ENCODE measurements at places on chromosomes 2 and 18.

DNA sequence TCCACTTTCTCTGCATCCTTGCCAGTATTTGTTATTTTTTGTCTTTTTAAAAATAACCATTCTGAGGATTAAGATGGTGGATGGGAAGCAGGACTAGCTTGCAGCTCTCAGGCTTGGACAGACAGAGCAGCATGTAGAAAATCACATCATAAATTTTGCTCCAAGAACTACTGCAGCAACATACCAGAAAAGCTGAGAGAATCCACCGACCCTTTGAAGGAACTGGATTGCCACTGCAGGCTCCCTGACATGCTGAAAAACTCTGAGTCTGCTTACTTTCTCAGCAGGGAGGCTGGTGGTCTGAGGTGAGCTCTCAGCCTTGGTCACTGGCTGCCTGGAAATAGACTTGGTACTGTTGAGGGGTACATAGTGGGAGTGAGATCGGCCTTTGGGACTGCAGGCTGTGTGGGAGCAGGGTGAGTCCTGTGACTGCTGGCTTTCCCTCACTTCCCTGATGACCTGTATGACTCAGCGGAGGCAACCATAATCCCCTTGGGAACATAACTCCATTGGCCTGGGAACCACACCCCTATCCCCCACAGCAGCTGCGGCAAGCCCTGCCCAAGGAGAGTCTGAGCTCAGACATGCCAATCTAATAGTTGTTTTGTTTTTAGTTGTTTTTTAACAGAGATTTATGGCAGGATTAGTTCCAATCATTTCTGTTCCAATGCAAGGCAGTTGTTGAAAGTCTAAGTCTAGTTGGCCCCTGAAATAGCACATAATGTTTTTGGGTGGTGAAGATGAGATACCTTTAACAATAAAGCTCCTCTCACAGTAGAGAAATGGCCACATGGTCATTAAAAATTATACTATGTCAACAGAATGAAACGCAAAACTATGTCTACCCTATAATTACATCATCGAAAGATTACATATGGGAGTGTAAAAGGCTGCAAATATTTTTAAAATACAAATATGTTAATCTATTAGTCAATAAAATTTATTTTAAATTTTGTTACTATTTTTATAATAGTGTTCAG is 414.2 kb upstream of the CHAC2 start:
- no peak for DNase-seq

DNA sequence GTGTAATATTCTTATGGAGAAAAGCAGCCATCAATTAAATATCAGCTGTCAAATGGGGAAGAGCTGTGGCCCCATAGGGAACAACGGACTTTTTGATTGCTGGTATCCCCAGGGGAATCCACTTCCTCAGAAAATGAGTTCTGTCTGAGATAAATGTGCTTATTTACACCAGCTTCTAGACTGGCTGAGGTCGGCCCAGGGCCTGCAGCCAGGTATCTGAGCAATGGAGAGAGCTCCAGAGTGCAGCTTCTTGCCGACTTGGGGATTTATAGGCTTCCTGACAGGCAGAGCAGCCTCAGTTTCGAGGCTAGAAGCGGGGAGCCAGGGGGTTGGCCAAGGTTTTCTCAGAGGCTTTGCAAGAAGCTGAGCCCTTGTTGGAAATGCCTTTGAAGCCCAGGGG is 67.2 kb downstream of the MCFD2 start:
- no peak for DNase-seq

DNA sequence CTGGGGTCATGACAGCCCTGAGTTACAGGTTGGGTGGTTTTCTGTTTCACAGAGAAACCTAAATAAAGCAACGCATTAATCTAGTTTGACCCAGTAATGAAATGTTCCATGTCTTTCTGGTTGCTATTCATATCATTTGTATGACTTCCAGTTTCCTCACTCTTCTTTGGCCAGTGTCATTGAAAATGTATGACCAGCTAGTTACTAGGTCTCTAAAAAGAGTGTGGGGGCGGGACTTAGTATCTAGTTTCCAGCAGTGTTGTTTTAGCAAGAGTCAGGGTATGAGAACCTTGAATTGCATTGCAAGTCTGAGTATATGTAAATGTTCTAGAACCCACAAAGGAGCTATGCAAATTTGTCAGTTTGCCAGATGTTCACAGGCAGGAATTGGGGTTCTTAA is 47.7 kb downstream of the SLC9A2 start:
- DNase-seq = no peak

- DNase-seq = no peak
Measured at GRCh38 chr2:136019825-136020224, 34.4 kb upstream of the DARS1 start.

DNA sequence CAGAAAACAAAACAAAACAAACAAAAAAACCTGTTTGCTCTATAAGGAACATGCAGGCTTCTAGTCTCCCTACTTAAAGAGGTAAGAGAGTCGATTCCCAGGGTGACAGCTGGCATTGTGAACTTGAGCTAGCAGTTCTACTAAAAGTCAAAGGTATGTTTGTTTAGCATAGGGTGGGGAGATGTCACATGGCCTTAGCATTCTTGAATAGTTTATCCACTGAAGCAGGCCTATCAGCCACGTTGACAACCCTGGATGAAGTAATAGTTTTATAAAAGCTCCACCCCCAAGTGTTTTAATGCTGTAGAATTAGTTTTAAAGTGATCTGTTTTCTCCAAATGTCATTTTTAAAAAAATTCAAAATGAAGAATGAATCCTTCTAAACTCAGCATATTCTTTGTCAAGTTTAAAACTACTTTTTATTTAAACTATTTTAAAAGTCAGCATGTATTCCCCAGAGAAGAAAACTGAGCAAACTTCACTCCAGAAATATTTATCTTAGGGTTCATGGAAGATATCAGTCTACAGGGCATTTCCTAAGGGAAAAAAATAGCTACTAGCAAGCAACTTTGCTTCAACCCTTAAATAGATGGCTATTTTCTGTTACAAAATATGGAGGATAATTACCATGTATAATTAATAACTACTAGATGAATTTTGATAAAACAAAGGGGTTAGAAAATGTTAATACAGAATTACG is 1.7 kb downstream of the MYOM1 start:
- no peak for DNase-seq

- no peak for DNase-seq
Measured at GRCh38 chr2:59727121-59727590, 826.3 kb downstream of the BCL11A start.

- DNase-seq = no peak
Measured at GRCh38 chr2:227036527-227036926, 127.5 kb downstream of the COL4A4 start.

DNA sequence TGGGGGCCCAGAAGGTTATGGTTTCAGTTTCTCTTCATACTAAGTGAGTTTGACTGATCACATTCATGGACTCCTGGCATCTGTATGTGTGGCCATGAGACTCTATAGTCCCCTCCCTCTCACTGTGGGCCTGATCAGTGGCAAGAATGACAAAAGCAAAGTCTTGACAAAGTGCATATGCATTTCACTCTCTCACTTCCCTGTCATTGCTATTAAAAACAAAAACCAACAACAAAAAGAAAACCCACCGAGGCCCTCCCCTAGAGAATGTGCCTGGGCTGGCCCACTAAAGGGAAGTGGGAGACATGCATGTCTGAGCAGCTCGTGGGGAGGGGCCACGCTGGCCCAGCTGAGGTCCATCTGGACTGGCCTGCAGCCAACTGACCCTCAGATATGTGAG is 600.1 kb upstream of the RAB6C start:
- no peak for DNase-seq

GRCh38 chr2:119311371-119311770 is 55.3 kb downstream of the C2orf76 start:
- no peak for DNase-seq

DNA sequence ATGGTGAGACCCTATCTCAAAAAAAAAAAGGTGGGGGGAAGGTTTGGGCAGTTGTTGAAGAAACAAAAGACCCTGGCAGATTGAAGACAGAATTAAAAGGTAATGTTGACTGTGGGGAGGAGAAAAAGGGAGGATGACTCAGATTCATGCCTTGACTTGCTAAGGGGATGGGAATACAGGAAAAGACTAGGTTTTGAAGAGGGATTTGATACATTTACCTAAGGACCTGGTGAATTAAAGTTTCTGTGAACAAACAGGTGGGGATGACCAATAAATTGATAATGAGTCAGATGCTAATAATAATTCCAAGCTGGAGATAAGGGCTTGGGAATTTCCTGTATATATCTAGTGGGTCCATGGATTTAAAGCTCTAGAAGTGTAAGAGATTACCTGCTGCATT is 27.6 kb downstream of the TTR start:
- no peak for DNase-seq

DNA sequence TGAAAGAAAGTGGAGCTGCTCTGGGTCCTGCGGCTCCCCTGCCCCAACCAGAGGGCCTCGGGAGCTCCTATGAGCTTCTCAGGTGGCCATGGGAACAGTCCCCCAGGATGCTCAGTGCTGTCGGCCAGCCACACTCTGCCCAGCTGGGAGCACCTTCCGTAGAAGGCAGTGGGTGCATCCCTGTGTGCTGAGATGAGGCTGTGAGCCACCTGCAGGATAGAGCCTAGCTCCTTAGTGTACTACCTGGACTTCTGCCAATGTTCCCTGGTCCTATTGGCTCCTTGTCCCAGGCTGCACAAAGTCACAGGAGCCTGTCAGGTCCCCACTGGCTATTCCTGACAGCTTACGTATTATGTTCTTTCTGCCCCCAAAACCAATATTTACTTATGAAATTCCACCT is 16.1 kb downstream of the PRELID3A start:
- DNase-seq = no peak

All from fibroblast of the conjunctiva (primary cell).